Large intestine (tissue), 12 donors: ENCODE measurements at places on chromosomes 1 and 21. TPM values are rescaled to one million over a fixed set of nuclear protein-coding genes. Genes with fewer than 3 reads are reported as not detected.

DNA sequence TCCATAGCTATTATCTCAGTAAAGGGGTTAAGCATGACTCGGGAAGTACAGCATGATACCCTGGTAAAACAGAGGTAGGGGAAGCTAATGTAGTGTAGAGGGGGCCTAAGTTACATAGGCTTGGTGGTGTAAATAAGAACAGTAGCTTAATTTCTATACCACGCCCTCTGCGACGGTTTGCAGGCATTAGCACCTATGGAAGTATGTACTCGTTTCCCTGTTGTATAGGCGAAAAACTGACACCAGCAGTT is 470 bp upstream of the NAXE start:
- DNase-seq = no peak

GRCh38 chr1:62882201-62883104 is 98.5 kb downstream of the ATG4C start:
- no peak for DNase-seq

- no peak for DNase-seq
These were observed 1.5 kb upstream of the ATXN7L2 start for GRCh38 chr1:109482242-109482641.

DNA sequence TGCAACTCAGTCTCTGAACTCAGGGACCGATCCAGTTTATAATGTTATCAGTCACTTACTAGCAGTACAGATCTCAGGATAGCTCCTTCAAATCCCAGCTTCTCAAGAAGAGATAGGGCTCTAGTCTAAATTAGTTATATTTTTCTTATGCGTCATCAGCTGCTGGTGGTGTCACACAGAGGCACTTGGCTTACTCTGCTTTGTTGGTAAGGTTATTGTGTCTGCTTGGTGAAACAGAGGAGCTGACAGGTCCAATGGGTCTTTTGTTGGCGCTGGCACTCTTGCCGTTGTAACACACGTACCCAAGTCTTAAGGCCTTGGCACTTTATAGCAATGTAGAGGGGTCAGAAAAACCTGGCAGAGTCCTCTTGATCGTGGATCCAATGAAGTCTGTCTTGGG is 12.2 kb downstream of the TOR1AIP2 start:
- no peak for DNase-seq

- no peak for DNase-seq
These were observed 73.8 kb upstream of the DMRTA2 start for GRCh38 chr1:50497007-50497406.

DNA sequence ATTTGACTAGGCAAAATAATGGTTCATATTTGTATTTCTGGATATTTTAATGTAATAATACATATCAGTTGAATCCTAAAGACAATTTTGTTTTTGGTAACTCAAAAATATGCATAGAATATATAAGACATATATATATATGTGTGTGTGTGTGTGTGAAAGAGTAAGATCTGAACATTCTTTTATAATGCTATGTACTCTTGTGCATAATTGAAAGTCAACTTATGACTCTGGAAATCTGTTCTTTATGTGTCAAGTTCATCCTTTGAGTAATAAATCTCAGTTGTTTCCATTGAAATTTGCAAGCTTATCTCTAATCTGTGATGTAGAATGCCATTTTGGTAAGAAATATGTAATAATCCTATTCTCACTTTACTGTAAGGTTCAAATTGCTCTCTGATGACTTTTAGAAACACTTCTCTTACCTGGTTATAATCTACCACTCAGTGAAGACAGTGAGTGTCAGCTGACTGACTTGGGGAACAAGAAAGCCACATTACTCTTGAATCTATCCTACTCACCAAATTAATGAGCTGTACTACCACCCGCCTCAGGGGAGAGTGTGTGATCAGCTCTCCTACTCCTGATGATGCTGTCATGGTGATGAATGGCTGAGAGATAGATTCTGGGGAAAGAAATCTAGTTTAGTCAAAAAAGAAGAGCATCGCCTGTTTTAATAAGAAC is 15.0 kb upstream of the NEK7 start:
- no peak for DNase-seq

DNA sequence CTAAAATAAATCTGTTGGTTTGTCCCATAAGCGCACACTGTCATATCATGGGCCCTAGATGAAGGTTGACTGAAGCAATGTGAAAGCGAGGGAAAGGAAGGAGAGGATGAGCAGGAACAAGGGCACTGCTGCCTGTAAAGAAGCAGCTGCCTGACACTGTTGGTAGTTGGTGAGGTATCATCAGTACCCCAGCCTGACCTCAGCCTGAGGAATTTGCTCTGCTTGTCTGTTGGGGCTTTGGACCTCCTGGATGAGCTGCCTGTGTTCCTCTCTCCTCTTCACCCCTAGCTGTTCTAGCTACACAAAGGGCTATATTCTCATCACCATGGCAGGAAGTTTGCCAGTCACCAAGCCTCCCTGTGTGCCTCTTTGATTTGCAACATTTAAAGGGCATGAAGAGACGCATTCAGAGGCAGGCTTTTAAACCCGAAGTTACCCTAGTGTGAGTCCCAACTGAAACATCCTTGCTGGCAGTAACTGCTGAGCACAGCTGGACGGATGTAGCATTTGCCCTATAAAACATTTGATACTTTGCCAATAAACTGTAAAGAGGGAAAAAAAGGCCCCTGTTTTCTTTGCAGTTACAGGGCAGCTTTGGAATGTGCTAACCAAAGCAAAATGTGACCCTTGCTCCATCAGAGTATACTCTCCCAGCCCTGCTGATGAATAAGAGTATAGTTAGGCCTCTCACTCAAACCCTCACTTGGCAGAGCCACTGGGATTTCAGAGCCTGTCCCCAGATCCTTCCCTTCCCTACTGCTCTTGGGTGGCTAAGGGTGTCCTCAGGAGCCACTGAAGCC is 22.2 kb upstream of the SPATA6 start:
- peak; percentile 91 for DNase-seq

DNA sequence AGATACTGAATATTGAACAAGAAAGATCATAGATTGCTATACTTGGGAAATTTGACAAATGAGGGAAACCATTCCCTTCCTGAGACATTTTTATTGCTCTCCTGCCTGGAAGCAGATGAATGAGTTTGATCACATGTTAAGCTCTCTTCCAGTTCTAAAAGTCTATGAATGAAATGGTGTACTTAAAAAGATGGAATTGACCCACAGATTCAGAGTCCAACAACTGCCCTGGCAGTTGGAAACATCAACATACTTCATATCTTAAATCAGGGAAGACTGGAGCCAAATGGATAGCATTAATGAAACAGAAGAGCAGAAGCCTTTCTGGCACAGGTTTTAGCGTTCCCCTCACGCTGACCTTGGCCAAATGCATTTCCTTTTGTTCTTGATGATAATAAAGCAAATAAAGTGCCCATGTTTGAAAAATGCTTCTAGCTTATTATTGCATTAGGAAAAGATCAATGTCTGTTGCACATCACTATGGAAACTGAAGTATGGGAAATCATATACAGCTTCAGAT is 142.6 kb downstream of the ESRRG start:
- DNase-seq = no peak

DNA sequence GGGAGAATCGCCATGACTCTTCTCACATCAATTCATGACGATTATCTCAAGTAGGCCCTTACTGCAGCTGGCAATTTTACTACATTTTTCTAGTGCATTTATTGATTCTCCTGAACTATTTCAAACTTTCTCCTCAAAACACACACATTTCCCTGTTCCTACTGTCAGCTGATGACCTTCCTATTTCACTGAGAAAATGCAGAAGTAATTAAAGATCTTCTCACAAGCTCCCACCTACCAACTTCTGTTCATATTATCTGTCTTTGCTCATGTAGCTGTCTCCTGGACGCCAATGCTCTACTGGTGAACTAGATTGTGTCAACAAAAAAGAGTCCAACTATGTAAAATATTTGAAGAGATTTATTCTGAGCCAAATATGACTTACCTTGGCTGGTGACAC is 36.4 kb upstream of the FASLG start:
- DNase-seq = no peak

GRCh38 chr1:60133848-60134247 is 60.3 kb upstream of the C1orf87 start:
- no peak for DNase-seq

- DNase-seq = no peak
These were observed 1.3 kb downstream of the PKP1 start for GRCh38 chr1:201284636-201285035.

- DNase-seq = no peak
These were observed 10.2 kb downstream of the AGTRAP start for GRCh38 chr1:11746092-11746491.

NHLH2 gene
- polyA plus RNA-seq = not detected

VHLL gene
- polyA plus RNA-seq = not detected

DMRTA2 gene
- polyA plus RNA-seq = not detected

NEGR1 gene
- 9.9 TPM for polyA plus RNA-seq
